ENCODE measurements at places on chromosomes 1 and 21.

DNA sequence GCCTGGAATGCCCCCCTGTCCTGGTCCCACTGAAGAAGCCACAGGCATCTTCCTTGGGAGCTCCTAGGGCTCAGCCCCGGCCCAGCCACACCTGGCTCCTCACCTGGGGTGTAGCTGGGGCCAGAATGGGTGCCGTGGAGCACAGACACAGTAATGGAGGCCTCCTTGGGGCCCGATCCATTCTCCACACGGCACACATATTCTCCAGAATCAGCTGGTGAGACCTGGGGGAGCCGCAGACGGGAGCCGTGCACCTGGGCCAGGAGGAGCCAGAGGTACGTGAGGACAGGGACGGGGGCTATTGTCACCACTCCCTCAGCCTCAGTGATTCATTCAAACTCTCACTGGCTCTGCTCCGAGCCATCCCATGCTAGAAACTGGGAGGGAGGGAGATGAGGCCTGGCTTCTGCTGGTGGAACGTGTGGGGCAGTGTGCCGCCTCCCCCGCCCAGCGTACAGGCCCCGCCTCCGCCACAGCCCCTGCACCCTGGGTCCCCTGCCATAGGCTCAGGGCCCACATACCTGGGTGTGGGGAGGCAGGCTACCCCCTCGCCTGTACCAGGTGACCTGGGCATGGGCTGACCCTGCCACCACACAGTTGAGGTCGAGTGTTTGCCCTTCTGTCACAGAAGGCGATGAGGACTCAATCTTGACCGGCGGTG, 42.2 kb downstream of the LDLRAD2 start:
- DNase-seq = no peak

- no peak for DNase-seq
Measured at GRCh38 chr21:33418691-33419090, 15.5 kb downstream of the IFNGR2 start.

- no peak for DNase-seq
Measured at GRCh38 chr1:150970808-150971582, 3.6 kb downstream of the CERS2 start.

DNA sequence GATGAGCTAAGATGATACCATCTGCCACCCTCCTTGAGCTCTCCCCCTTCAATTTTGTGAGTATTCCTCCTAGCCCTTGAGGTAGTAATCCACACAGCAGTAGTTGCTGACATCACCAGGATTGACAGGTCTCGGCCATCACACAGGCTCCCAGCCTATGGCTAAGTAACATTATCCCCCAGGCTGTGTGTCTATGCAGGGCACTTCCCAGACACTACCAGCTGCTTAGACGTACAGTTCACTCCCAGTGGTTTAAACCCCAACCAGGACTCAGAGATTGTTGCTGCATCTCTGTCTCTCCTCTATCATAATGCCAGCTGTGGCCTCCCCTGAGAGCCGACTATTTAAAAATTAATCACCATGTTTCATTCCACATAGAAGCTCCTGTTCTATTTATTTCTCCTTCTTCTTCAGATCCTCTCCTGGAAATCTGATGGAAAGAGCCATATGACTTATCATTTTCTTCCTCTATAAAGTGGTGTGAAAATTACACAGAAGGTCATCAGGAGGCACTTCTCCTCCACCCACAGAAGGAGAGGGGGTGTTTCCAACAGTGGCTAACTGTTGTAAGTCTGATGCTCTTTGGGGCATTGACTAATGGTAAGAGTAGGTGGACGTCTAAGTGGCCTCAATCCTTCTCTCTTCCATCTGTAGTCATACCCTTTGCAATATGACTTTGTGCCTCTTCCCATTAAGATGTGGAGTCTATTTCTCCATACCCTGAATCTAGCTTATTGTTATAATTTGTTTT, 396.3 kb downstream of the SETD4 start:
- DNase-seq = no peak

GRCh38 chr1:74504125-74504932, 8.1 kb downstream of the LRRC53 start:
- peak; percentile 34 for DNase-seq

GRCh38 chr21:46160657-46160906, 5.2 kb upstream of the FTCD start:
- DNase-seq = no peak

GRCh38 chr1:231260351-231260750, 19.3 kb downstream of the GNPAT start:
- peak; percentile 54 for DNase-seq

DNA sequence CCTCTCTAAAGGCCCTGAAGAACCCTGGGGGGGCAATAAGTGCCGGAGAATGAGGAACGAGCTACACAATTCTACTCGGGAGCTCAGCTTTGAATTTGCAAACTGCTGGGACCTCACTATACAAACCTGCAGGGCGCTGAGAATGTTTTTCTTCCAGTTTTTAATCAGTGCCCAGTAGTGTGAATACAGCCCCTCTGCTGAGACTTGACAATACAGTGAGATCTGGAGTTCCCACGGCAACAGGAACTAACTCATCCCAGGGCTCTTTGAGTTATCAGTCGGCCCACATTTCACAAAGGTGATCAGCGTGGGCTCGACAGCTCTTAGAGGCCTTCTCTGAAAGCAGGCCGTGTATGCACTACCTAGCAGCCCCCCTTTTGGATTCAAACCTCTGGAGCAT, 41.7 kb downstream of the TMEM53 start:
- peak; percentile 51 for DNase-seq

DNA sequence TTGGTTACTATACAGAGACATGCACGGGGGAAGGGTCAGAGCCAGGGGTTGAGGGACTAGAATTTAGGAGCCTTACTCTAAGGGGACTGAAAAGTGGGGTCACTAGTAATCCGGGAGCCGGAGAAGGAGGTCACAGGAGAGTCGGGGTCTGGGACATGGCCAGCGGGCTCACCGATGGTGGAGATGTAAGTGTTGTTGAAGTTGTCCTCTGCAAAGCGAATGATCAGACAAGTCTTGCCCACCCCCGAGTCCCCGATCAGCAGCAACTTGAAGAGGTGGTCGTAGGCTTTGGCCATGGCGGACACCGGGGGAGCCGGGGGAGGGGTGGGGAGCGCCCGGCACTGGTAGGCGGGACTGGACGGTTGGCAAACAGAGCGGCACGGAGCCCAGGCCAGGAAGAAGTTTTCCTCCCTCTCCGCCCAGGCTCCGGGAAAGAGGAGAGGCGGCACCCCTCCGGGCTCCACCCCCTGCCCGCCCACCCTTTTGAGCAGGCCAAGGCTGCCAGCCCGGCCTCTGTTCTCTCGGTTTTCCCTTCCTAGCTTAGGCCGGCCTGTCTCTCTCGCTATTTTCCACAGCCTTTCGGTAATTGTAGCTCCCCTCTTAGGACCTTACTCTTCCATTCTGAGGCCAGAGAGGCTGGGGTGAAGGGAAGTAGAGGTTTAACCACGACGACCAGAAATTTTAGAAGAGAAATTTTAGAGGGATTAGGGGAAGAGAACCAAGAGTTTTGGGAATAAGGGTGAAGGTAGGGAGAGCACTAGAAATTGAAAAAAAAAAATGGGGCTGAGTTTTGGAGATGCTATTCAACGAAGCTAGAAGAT, at the start of gene RAB13:
RAB13 (minus strand) TSS at position 399 of the 821 bp plus-strand sequence; CDS start at position 296, 103 bp downstream.
- peak; percentile 87 for DNase-seq

DNA sequence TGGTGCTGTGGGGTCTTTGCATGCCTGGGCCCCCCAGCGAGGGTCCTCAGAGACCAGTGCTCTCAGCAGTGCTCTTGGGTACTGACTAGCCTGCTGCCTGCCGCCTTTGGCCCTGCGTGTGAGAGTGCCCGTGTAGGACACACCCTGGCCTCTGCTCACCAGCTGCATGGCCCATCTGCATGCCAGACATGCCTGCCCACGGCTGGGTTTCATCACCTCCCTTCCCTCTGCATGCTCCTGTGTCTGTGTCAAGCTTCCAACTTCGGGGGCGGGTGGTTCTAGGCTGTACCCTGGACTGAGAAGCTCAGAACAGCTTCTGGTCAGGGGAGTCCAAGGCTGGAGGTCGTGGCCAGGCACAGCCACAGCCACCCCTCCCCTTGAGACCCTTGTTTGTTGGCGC, 56.9 kb downstream of the PTPRF start:
- DNase-seq = no peak

DNA sequence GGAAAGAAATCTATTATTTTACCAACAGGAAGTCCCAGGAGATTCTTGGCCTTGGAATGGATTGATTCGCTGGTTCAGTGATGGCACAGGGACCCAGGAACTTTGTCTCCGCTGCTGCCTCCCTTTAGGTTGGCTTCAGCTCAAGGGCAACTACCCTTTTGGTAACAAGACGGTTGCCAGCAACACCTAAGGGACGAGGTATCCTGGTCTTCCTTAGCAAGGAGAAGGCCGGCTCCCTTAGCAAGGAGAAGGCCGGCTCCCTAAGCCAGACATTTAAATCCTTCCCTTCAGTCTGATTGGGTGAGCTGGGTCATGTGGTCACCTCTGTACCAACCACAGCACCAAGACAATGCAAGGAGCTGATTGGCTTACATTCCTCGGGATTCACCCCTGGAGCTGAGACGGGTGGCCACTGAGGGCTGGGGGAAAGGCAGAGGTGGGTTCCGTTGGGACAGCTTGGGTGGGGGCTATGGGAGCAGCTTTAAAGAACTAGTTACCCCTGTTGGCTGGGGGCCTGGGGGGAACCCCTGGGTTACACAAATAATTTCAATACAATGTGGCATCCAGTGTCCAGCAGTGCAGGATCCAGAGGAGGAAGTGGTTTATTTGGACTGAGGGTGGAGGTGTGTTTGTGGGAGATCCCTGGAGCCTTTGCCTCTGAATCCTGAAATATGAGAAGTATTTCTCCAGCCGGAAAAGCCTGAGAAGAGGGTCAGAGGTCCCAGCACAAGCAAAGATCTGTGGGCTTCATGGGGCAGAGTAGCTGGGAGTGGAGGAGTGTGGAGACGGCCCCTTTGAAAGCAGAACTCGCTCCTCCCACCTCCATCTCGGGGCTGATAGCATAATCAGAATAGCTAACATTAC, 20.7 kb upstream of the CLIC4 start:
- peak; percentile 95 for DNase-seq

DNA sequence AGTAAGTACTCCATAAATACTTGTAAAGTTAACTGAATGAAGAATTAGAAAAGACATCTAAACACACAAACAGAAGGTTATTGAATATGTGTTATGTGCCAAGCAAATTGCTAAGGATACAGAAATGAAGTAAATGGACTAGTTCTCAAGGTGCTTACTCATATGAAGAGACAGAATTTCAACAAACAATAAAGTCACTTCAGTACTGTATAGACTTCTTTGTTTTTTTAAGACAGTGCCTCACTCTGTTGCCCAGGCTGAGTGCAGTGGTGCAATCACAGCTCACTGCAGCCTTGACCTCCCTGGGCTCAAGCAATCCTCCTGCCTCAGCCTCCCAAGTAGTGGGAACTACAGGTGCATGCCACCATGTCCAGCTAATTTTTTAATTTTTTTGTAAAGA, 57.3 kb downstream of the SERBP1 start:
- no peak for DNase-seq

- DNase-seq = peak; percentile 28
Measured at GRCh38 chr1:34983700-34984355, 1.3 kb downstream of the TMEM35B start.

DNA sequence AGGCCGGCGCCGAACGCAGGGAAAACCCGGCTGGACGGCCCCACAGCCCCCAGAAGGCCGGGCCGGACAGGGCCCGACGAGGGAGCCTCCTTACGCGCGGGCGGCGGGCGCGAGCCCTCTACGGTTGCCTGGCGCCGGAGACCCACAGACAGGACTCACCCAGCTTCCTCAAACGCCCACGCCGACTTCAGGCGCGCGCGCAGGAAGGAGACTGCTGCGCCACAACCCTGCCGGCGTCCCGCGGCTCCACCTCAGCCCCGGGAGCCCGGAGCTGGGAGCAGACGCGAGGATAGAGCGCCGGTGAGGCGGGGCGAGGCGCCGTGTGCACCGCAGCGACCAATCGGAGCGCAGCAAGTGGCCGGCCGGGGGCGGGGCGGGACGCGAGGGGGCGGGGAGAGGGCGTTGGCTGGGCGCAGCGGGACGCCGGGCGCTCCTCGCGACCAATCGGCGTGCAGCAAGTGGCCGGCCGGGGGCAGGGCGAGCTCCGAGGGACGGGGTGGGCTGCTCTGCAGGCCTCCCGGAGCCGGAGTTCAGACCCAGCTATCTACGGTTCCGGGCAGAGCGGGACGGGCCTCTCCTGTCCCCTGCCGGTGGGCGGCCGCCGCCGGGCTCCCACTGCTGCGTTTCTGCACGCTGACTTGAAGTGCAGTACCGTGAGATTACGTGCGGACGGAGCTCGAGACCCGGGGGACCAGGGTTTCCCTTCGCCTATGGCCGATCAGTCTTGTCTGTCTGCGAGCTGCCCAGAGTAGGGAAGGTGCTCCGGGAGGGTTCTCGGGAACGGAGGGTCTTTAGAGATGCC, at the start of gene TMEM50B:
TMEM50B (minus strand) TSS at position 296 of the 802 bp plus-strand sequence. CDS start 11,089 bp downstream, outside the sequence.
- peak; percentile 97 for DNase-seq

Measured in dermis blood vessel endothelial cell (primary cell).